Left ventricle myocardium inferior (tissue), 1 donor: ENCODE measurements at places on chromosomes 3 and 15.

- H3K27me3 ChIP-seq, result no peaks in the 10 kb centered on the region
- no peak overlapping the region for H3K4me3 ChIP-seq
- no peak overlapping the region for H3K27ac ChIP-seq
- no peaks in the 10 kb centered on the region for H3K36me3 ChIP-seq
- H3K4me1 ChIP-seq, result no peaks in the 10 kb centered on the region
- DNase-seq, result no peak
Observed at GRCh38 chr3:4290272-4290893, 12.8 kb upstream of the SETMAR start.

DNA sequence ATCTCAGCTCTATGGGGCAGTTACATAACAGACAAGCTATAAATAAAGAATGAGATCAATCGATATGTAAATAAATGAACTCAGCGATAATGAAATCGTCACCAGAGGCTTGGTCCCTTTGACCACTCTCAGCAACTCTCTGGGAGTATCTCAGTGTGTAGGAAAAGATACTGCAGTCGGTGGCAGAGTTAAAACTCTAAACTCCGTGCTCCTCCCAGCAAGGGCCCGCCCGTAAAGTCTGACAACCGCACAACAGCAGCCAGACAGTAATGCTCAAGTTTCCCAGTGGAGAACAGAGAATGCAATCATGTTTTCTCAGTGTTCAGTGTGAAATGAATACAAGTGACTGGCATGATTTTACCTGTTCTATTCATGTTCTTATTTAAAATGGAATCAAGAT is 28.3 kb upstream of the IGF1R start:
- H3K27me3 ChIP-seq, result peaks cover 93% of the 10 kb centered on the region
- no peak overlapping the region for H3K27ac ChIP-seq
- no peaks in the 10 kb centered on the region for H3K4me1 ChIP-seq
- DNase-seq, result no peak

DNA sequence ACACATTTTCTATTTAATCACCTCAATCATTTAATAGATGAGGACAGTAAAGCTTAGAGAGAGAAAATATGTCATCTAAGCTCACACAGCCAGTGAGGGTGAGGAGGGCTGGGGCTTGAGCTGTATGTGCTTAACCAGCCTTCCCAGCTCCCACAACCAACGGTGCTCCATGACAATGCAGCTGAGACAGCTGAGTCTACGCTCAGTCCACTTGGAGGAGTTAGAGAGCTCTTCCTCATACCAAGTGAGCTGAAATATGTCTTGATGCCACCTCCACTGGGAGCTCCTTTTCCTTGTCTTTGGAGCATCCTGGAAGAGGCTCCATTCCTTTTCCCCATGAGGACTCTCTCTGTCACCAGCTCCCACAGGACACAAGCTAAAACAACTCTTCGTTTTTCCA is 9.3 kb downstream of the HOMER2 start:
- peaks cover 8% of the 10 kb centered on the region for H3K4me1 ChIP-seq
- no peaks in the 10 kb centered on the region for H3K27me3 ChIP-seq
- H3K4me3 ChIP-seq, result no peak overlapping the region
- DNase-seq, result no peak

DNA sequence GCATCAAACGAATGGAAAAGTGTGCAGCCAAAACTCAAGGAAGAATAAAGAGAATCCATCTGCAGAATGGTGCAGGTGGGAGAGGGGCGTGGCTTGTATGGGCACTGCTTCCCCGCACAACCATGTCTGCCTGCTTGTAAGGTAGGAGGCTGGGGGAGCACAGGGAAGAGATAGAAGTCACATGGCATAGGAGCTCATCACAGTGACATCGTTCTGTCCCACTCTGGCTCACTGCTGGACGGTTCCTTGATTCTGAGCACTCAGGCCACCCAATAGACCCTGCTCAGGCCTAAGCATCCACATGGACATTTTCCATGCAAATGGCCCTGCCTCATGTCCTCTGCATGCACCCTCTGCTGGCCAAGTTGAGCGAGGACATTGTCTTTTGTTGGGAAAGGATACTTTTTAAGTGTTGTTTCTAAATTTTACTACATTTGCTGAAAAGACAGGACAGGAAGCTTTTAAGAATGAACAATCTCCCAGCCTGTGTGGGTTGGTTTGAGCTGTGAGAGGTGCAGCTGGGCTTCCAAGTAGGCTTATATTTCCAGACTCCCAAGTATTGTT is 3.1 kb downstream of the MYLK start:
- peaks cover 24% of the 10 kb centered on the region for H3K27me3 ChIP-seq
- peaks cover 8% of the 10 kb centered on the region for H3K4me1 ChIP-seq
- DNase-seq, result no peak
- H3K27ac ChIP-seq, result no peak overlapping the region
- no peaks in the 10 kb centered on the region for H3K36me3 ChIP-seq
- H3K4me3 ChIP-seq, result no peak overlapping the region

GRCh38 chr15:31261266-31262142 is 65.1 kb upstream of the KLF13 start:
- no peaks in the 10 kb centered on the region for H3K27me3 ChIP-seq
- no peak overlapping the region for H3K4me3 ChIP-seq
- no peak overlapping the region for H3K27ac ChIP-seq
- no peak for DNase-seq

- no peak overlapping the region for H3K4me3 ChIP-seq
- peaks cover 85% of the 10 kb centered on the region for H3K4me1 ChIP-seq
- H3K27me3 ChIP-seq, result no peaks in the 10 kb centered on the region
- H3K36me3 ChIP-seq, result peaks cover 17% of the 10 kb centered on the region
Observed at GRCh38 chr3:127790882-127791183, 31.5 kb downstream of the MGLL start.

GRCh38 chr3:30607032-30607833 is 832 bp downstream of the TGFBR2 start:
- H3K27me3 ChIP-seq, result no peaks in the 10 kb centered on the region
- H3K4me1 ChIP-seq, result peaks cover 78% of the 10 kb centered on the region
- no peaks in the 10 kb centered on the region for H3K36me3 ChIP-seq
- peak overlapping the region; percentile 99 for H3K27ac ChIP-seq
- peak overlapping the region; percentile 92 for H3K4me3 ChIP-seq

DNA sequence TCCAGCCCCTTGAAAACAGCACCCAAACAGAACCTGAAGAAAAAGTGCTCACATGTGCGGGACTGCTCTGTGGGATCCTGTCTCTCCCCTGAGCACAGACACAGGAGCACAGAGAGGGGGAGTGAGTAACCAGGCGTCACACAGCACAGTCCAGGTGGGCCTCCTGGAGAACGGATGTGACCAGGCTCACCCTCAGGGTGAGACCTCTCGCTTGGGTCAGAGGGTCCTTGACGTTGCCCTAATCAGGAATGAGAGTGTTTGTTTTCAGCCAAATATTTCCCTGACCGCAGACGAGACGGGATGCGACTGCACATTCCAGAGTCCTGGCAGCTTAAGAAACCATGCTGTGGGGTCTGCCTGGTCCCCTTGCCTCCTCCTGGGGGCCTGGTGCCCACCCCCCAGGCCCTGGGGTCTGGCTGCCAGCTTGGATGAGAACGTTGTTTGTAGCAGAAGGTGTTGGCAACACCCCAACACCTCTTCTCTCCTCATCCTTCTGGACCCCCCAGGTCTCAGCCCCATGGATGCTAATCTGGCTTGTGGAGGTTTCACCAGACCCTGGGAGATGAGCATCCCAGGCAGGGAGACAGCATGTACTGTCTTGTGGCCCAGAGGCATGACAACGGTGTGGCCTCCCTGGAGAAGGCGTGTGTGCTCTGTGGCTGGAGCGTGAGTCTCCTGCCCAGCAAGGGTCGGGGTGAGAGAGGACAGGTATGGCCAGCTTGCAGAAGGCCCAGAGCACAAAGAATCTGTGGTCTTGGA is 42.1 kb upstream of the SLC6A6 start:
- peaks cover 7% of the 10 kb centered on the region for H3K4me1 ChIP-seq
- DNase-seq, result no peak
- H3K27ac ChIP-seq, result no peak overlapping the region
- H3K4me3 ChIP-seq, result no peak overlapping the region
- H3K27me3 ChIP-seq, result peaks cover 79% of the 10 kb centered on the region

DNA sequence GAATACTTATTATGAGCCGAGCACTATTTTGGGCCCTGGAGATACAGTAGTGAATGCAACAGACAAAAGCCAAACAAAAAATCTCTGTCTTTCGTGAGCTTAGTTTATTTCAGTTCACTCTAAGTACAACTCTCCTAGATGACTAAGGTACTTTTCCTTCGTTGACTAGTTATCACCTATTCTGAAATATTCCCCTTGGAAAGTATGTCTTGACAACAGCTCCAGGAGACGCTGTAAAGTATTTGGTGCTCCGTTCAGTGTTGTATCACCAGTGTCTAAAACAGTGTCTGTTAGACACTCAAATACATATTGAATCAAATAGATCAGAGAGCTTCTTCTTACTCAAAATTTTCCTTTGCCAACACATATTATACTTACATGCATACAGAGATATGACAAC is 119.6 kb downstream of the TFDP2 start:
- peak overlapping the region; percentile 68 for H3K4me3 ChIP-seq
- no peaks in the 10 kb centered on the region for H3K36me3 ChIP-seq
- H3K27me3 ChIP-seq, result no peaks in the 10 kb centered on the region
- peaks cover 40% of the 10 kb centered on the region for H3K4me1 ChIP-seq
- peak overlapping the region; percentile 69 for H3K27ac ChIP-seq

DNA sequence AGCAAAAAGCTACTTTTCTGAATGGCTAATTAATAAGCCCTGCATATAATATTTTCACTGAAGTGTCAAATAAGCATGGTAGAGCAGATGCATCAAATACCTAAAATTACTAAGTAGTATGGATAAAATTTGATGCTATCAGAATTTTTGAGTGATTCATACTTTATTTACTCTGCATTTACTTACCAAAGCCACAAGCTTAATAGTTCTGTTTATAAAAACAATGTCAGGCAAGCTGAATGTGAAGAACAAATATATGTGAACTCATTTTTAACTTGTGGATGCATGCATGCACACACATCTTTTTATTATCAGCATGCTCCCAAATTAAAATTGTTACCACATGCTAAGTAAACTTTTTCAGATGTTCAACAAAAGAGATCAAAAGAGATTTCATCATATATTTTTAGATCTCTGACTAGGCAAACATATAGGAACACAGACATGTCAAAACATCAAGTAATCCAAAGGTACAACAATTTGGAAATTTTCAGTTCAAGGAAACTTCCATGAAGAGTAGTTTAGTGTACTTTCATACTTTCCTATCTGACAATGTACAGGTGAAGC is 969.4 kb downstream of the ROBO1 start:
- H3K27ac ChIP-seq, result no peak overlapping the region
- no peak overlapping the region for H3K4me3 ChIP-seq
- DNase-seq, result no peak
- H3K4me1 ChIP-seq, result peaks cover 3% of the 10 kb centered on the region

- no peaks in the 10 kb centered on the region for H3K27me3 ChIP-seq
- no peak overlapping the region for H3K27ac ChIP-seq
- H3K36me3 ChIP-seq, result no peaks in the 10 kb centered on the region
Observed at GRCh38 chr3:174332391-174332790, 526.7 kb upstream of the NAALADL2 start.

GRCh38 chr15:73989001-73989798 is 2.9 kb downstream of the STOML1 start:
- no peaks in the 10 kb centered on the region for H3K27me3 ChIP-seq
- H3K4me3 ChIP-seq, result no peak overlapping the region
- H3K4me1 ChIP-seq, result peaks cover 98% of the 10 kb centered on the region
- peaks cover 18% of the 10 kb centered on the region for H3K36me3 ChIP-seq
- peak overlapping the region; percentile 100 for H3K27ac ChIP-seq

- H3K4me3 ChIP-seq, result no peak overlapping the region
- no peak for DNase-seq
Observed at GRCh38 chr15:78040653-78041244, 36.8 kb downstream of the TBC1D2B start.

- DNase-seq, result no peak
- no peak overlapping the region for H3K4me3 ChIP-seq
- H3K27ac ChIP-seq, result no peak overlapping the region
- H3K36me3 ChIP-seq, result no peaks in the 10 kb centered on the region
- no peaks in the 10 kb centered on the region for H3K4me1 ChIP-seq
Observed at GRCh38 chr15:95549168-95549738, 781.2 kb upstream of the NR2F2 start.

DNA sequence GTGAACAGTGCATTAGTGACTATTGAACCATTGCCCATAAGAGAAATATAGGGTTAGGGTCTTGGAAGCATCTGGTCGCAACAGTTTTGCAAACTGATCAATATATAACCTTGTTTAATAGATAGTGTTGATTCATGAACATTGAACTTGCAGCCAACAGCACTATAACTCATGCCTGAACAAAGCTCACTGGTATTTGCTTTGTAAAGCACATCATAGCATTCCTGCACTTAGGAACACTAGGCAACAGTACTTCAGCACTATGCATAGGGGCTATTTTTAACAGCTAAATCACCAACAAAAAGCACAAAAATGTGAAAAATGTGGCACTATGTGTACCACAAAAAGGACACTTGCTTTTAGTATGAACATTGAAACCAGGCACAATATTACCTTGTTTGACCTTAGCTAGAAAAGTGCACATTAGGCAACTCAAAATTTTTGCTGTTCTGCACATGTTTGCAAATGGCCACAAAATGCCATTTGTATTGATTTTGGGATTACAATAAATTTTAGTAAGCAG is 68.0 kb downstream of the OXNAD1 start:
- no peaks in the 10 kb centered on the region for H3K27me3 ChIP-seq
- no peak overlapping the region for H3K4me3 ChIP-seq
- DNase-seq, result no peak

- no peaks in the 10 kb centered on the region for H3K27me3 ChIP-seq
- peak; percentile 77 for DNase-seq
- H3K27ac ChIP-seq, result peak overlapping the region; percentile 94
- peaks cover 22% of the 10 kb centered on the region for H3K36me3 ChIP-seq
- peak overlapping the region; percentile 27 for H3K4me3 ChIP-seq
Observed at GRCh38 chr3:45011756-45012508, 14.2 kb upstream of the CLEC3B start.

GRCh38 chr15:26091184-26091583 is 228.1 kb upstream of the ATP10A start:
- H3K27me3 ChIP-seq, result peaks cover 25% of the 10 kb centered on the region
- H3K27ac ChIP-seq, result no peak overlapping the region
- DNase-seq, result no peak
- no peaks in the 10 kb centered on the region for H3K4me1 ChIP-seq
- no peak overlapping the region for H3K4me3 ChIP-seq
